ENCODE measurements at places on chromosomes 12 and 14.

- no peak for DNase-seq
Observed at GRCh38 chr14:68405961-68406360, 386.9 kb downstream of the ZFP36L1 start.

DNA sequence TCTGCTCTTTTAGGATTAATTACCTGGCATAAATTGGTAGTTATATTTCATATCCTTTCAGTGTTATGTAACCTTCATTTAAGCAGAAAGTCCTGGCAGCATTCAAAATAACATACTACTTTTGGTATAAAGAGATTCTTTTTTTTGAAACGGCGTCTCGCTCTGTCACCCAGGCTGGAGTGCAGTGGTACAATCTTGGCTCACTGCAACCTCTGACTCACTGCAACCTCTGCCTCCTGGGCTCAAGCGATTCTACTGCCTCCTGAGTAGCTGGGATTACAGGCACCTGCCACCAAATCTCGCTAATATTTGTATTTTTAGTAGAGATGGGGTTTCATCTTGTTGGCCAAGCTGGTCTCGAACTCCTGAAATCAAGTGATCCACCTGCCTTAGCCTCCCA is 9.2 kb downstream of the KTN1 start:
- DNase-seq, result no peak

- DNase-seq, result no peak
Observed at GRCh38 chr12:116150452-116150851, 127.0 kb downstream of the MED13L start.

DNA sequence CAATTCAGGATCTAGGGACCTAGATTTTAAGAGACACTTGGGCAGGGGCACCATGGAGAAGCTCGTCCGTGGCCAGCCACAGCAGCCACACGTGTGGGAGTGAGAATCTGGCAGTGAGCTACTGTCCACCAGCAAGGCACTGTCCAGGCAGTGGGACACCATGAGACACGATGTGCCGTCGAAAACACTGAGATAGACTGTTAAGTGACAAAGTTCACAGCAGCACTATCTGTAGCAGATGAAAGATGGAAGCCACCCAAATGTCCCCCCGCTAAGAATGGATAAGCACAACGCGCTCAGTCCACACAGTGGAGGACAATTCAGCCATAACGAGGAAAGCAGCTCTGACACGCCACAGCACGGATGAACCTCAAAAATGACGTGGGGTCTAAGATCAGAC is 19.7 kb downstream of the RILPL1 start:
- no peak for DNase-seq

DNA sequence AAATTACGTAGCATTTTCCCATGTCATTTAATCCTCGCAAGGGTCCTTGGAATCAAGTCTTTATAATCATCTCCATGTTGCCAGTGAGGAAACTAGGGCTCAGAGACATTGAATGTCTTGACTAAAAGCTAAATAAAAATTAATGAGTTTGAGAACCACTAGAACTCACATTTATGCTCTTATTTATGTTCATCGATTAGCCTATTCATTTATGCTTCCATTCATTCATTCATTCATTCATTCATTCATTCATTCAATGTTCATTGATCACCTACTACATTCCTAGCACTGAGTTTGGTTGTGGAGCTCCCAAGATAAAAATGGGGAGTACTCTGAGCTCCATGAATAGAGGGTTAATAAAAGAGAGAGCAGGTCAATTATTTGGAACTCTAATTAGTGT is 59.7 kb downstream of the KCNA1 start:
- DNase-seq, result no peak

GRCh38 chr12:125696054-125696453 is 630.8 kb downstream of the AACS start:
- DNase-seq, result no peak

All from nephron progenitor cell (in vitro differentiated cells).